Cardiac muscle cell (in vitro differentiated cells and primary cell): ENCODE measurements at places on chromosomes 13 and 19. TPM values are rescaled to one million over a fixed set of nuclear protein-coding genes. Genes with fewer than 3 reads are reported as not detected.

GRCh38 chr13:45690636-45691035, 11.5 kb upstream of the CBY2 start:
- no peaks in the 10 kb centered on the region for H3K36me3 ChIP-seq
- no peak overlapping the region for H3K27ac ChIP-seq
- peaks cover 1% of the 10 kb centered on the region for H3K4me1 ChIP-seq
- DNase-seq, result no peak

DNA sequence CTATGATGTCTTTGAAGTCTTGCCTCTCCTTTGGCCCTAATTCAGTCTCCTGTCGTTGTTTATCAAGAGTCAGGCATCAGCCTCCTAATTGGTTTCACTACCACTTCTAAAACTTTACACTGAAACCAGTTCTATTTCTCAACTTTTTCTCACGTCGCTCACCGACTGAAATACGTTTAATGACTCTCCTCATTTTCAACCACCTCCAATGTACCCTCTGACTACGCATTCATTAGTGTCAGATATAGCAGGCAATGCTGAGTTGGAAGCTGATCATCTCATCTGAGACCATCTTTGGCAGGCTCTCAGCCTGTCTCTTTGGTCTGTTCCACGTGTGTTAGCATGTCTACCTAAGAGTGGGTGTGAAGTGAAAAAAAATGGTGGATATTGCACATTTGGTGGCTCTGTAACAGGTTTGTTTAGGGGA, 128.1 kb downstream of the KL start:
- no peak overlapping the region for H3K4me3 ChIP-seq
- H3K27me3 ChIP-seq, result no peaks in the 10 kb centered on the region
- DNase-seq, result no peak
- no peaks in the 10 kb centered on the region for H3K4me1 ChIP-seq
- no peak overlapping the region for H3K27ac ChIP-seq
- H3K36me3 ChIP-seq, result peaks cover 5% of the 10 kb centered on the region

DNA sequence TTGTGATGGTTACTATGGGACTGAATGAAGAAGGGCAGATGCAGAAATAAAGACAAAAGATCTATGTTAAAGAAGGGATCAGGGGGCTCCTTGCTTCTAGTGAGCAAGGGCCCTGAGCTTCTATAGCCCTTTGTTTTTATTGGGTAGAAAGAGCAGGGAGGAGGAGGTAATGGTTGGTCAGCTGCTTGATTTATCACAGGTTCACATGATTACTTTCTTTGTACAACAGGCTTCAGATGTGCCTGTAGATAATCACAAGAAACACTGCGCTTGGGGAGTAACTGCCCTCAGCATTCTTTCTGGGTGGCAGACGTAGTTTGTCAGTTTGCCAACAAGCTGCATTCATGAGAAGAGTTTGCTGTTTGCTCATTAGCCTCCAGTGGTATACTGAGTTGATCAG, 4.8 kb upstream of the ZNF439 start:
- H3K36me3 ChIP-seq, result no peaks in the 10 kb centered on the region
- no peaks in the 10 kb centered on the region for H3K27me3 ChIP-seq
- H3K27ac ChIP-seq, result no peak overlapping the region
- H3K4me3 ChIP-seq, result no peak overlapping the region
- H3K4me1 ChIP-seq, result no peaks in the 10 kb centered on the region

- H3K36me3 ChIP-seq, result no peaks in the 10 kb centered on the region
- no peak for DNase-seq
- H3K27me3 ChIP-seq, result no peaks in the 10 kb centered on the region
- H3K27ac ChIP-seq, result peak overlapping the region; percentile 16
Observed at GRCh38 chr19:38018694-38019395, 111.8 kb downstream of the SIPA1L3 start.

ZNF507 gene
- 4.6 and 6.9 TPM in 2 replicates for polyA plus RNA-seq

MED29 gene
- 59.6 and 67.3 TPM in 2 replicates for polyA plus RNA-seq

- peaks cover 14% of the 10 kb centered on the region for H3K4me1 ChIP-seq
- no peak overlapping the region for H3K4me3 ChIP-seq
- H3K36me3 ChIP-seq, result no peaks in the 10 kb centered on the region
- H3K27ac ChIP-seq, result peak overlapping the region; percentile 66
Observed at GRCh38 chr19:6253954-6254733, 25.6 kb downstream of the MLLT1 start.

FGF21 gene
- polyA plus RNA-seq, result not detected in 2 replicates

- no peak overlapping the region for H3K27ac ChIP-seq
- no peaks in the 10 kb centered on the region for H3K4me1 ChIP-seq
- H3K27me3 ChIP-seq, result no peaks in the 10 kb centered on the region
- H3K4me3 ChIP-seq, result no peak overlapping the region
Observed at GRCh38 chr19:36081894-36082293, 27.2 kb downstream of the WDR62 start.

DNA sequence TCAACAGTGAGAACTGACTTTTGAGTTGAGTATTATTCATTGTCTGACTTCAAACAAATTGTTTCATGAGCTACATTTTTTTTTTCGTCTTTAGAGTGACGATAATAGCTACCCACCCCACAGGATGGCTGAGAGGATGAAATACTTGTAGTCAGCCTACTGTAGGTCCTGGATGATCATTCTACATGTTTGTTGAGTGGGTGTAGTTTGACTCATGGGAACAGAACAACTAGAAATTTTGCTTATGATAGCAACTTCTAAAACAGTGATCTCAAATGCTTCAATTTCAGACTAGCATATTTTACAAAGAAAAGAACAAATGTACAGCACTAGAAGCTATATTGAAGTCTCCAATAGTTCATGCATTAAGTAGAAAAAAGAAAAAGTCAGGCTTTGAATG, 651.8 kb downstream of the PCDH9 start:
- H3K27ac ChIP-seq, result no peak overlapping the region
- no peak overlapping the region for H3K4me3 ChIP-seq
- H3K36me3 ChIP-seq, result no peaks in the 10 kb centered on the region
- H3K27me3 ChIP-seq, result no peaks in the 10 kb centered on the region
- no peaks in the 10 kb centered on the region for H3K4me1 ChIP-seq
- DNase-seq, result no peak

KCNJ14 gene
- polyA plus RNA-seq, result 0.61 and 1.5 TPM in 2 replicates

GRCh38 chr13:91270031-91270430, 77.5 kb upstream of the MIR17HG start:
- H3K4me3 ChIP-seq, result no peak overlapping the region
- no peaks in the 10 kb centered on the region for H3K4me1 ChIP-seq
- H3K27me3 ChIP-seq, result no peaks in the 10 kb centered on the region
- no peak overlapping the region for H3K27ac ChIP-seq
- H3K36me3 ChIP-seq, result no peaks in the 10 kb centered on the region
- peak; percentile 4 for DNase-seq

DNA sequence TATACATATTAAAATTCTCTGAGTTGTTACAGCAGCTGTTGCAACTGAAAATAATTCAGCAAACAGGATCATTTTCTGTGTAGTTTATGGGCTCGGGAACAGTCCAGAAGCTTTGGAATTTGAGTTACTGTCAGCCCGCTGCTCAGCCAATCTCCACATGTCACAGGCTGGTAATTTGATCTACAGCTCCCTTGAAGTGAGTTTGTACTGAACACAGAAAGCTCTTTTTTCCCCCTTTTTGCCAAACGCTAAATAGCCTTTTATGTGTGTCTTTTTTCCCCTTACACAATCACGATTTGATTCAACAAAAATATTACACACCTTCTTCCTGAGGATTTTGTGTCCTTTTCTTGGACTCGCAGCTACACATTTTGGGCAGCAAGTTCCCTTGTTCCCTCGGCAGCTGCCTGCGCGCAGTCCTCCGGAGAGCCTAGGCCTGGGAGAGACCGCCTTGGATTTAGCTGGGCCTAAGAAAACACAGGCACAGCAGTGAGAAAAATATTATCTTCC, 371.4 kb downstream of the KCNRG start:
- peak; percentile 61 for DNase-seq
- H3K27ac ChIP-seq, result peak overlapping the region; percentile 89
- no peaks in the 10 kb centered on the region for H3K27me3 ChIP-seq
- no peak overlapping the region for H3K4me3 ChIP-seq

CEACAM3 gene
- not detected in 2 replicates for polyA plus RNA-seq

CD177 gene
- polyA plus RNA-seq, result not detected in 2 replicates

GRCh38 chr13:75771818-75772217, 135.7 kb downstream of the LMO7 start:
- peaks cover 10% of the 10 kb centered on the region for H3K4me1 ChIP-seq
- no peaks in the 10 kb centered on the region for H3K27me3 ChIP-seq
- no peaks in the 10 kb centered on the region for H3K36me3 ChIP-seq
- no peak overlapping the region for H3K27ac ChIP-seq

GRCh38 chr19:5042556-5042955, 73.6 kb downstream of the KDM4B start:
- H3K27ac ChIP-seq, result peak overlapping the region; percentile 48
- peaks cover 3% of the 10 kb centered on the region for H3K4me1 ChIP-seq
- no peaks in the 10 kb centered on the region for H3K27me3 ChIP-seq
- no peak overlapping the region for H3K4me3 ChIP-seq
- peaks cover 12% of the 10 kb centered on the region for H3K36me3 ChIP-seq
- DNase-seq, result no peak

DNA sequence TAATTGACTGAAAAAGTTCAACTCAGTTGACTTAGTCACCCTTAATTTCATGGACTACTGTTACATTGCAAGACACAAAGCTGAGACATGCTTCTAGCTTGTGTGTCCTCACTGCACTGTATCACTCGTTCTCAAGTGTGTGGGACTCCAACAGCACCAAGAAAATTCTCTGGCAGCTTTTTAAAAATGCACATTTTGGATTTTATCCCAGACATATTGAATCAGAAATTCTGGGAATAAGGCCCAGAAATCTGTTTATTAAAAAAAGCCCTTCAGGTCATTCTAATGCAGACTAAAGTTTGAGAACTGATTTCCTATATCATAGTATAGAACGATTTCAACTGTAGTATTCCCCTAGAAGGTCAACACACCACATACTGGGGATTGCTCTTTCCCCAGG, 1485.3 kb downstream of the PCDH9 start:
- H3K36me3 ChIP-seq, result no peaks in the 10 kb centered on the region
- no peak overlapping the region for H3K4me3 ChIP-seq
- H3K27me3 ChIP-seq, result no peaks in the 10 kb centered on the region
- peak; percentile 71 for DNase-seq
- H3K27ac ChIP-seq, result no peak overlapping the region

DNA sequence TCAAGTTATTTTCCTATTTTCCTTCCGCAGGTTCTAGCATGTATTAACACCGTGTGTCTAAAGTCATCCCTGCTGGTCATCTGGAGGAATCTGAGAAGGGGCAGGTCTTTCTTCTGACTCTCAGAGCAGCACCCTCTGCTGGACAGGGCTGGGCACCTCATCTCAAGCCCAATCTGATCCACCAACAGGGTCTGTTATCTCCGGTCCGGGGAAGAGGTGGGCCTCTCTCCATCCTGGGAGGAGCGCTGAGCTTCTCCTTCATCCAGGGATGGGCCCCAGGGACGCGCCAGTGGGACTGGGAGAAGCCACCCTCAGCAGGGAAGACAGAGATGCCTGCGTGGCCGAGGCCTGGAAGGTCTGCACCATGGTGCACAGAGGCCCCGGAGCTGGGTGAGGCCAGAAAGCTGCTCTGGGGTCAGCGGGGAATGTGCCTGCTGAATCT, 26.0 kb upstream of the ZNF331 start:
- no peaks in the 10 kb centered on the region for H3K4me1 ChIP-seq
- H3K27me3 ChIP-seq, result no peaks in the 10 kb centered on the region
- H3K36me3 ChIP-seq, result no peaks in the 10 kb centered on the region
- DNase-seq, result peak; percentile 69

ZNF222 gene
- polyA plus RNA-seq, result 3.2 and 5.1 TPM in 2 replicates

ANKRD27 gene
- 6.3 and 13.7 TPM in 2 replicates for polyA plus RNA-seq

GRCh38 chr13:52652980-52653303, 306 bp downstream of the SUGT1 start:
- H3K27ac ChIP-seq, result peak overlapping the region; percentile 98
- H3K4me3 ChIP-seq, result peak overlapping the region; percentile 71
- peaks cover 17% of the 10 kb centered on the region for H3K4me1 ChIP-seq
- DNase-seq, result no peak
- no peaks in the 10 kb centered on the region for H3K27me3 ChIP-seq

- DNase-seq, result no peak
- H3K4me1 ChIP-seq, result no peaks in the 10 kb centered on the region
- H3K4me3 ChIP-seq, result no peak overlapping the region
- H3K27me3 ChIP-seq, result no peaks in the 10 kb centered on the region
- no peaks in the 10 kb centered on the region for H3K36me3 ChIP-seq
Observed at GRCh38 chr13:86569119-86569518, 769.9 kb upstream of the SLITRK6 start.

DNA sequence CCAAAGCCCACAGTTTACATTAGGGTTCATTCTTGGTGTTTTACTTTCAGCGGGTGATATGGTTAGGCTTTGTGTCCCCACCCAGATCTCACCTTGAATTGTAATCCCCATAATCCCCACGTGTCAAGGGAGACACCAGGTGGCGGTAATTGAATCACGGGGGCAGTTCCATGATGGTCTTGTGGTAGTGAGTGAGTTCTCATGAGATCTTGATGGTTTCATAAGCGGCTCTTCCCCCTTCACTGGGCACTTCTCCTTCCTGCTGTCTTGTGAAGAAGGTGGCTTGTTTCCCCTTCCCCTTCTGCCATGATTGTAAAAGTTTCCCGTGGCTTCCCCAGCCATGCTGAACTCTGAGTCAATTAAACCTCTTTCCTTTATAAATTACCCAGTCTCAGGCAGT, 12.0 kb downstream of the FPR2 start:
- H3K4me3 ChIP-seq, result no peak overlapping the region
- H3K36me3 ChIP-seq, result no peaks in the 10 kb centered on the region
- DNase-seq, result no peak
- no peaks in the 10 kb centered on the region for H3K4me1 ChIP-seq
- H3K27ac ChIP-seq, result no peak overlapping the region
- H3K27me3 ChIP-seq, result no peaks in the 10 kb centered on the region

CYP2A7 gene
- not detected in 2 replicates for polyA plus RNA-seq

- peak; percentile 58 for DNase-seq
- H3K36me3 ChIP-seq, result no peaks in the 10 kb centered on the region
- no peak overlapping the region for H3K27ac ChIP-seq
- H3K27me3 ChIP-seq, result peaks cover 48% of the 10 kb centered on the region
- H3K4me1 ChIP-seq, result no peaks in the 10 kb centered on the region
Observed at GRCh38 chr13:107866941-107867623, 348.3 kb downstream of the LIG4 start.

SYT3 gene
- 2.1 and 4.3 TPM in 2 replicates for polyA plus RNA-seq

GRCh38 chr13:79405501-79405830, 589 bp downstream of the RBM26 start:
- peaks cover 31% of the 10 kb centered on the region for H3K4me1 ChIP-seq
- peak overlapping the region; percentile 99 for H3K27ac ChIP-seq
- H3K27me3 ChIP-seq, result no peaks in the 10 kb centered on the region
- DNase-seq, result no peak
- H3K4me3 ChIP-seq, result peak overlapping the region; percentile 89

- H3K4me3 ChIP-seq, result no peak overlapping the region
- DNase-seq, result no peak
- peaks cover 4% of the 10 kb centered on the region for H3K4me1 ChIP-seq
- no peak overlapping the region for H3K27ac ChIP-seq
Observed at GRCh38 chr13:76329004-76329403, 557.2 kb downstream of the KCTD12 start.
